ENCODE measurements at places on chromosomes 2 and 18. TPM values are rescaled to one million over a fixed set of nuclear protein-coding genes. Genes with fewer than 3 reads are reported as not detected.

DNA sequence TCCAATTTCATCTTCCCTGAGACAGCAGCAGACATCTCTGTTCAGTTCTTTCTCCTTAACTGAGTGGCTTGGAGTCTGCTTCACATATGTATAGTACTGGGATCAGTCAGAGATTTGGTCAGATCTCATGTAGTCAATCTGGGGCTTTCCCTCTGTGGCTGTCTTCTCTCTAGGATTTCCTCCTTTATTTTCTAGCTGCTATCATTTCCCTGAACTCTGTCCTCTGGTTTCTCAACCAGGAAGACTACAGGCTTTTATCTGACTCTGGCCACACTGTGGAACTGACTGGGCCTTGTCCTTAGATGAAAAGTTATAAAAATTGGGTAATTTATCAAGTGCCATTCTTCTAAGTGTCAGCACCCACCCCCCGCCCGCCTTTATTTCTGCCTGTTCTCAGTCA, 121.0 kb downstream of the RAPGEF4 start:
- DNase-seq, result no peak

GRCh38 chr2:197804758-197805714, 643 bp downstream of the PLCL1 start:
- DNase-seq, result peak; percentile 26

DNA sequence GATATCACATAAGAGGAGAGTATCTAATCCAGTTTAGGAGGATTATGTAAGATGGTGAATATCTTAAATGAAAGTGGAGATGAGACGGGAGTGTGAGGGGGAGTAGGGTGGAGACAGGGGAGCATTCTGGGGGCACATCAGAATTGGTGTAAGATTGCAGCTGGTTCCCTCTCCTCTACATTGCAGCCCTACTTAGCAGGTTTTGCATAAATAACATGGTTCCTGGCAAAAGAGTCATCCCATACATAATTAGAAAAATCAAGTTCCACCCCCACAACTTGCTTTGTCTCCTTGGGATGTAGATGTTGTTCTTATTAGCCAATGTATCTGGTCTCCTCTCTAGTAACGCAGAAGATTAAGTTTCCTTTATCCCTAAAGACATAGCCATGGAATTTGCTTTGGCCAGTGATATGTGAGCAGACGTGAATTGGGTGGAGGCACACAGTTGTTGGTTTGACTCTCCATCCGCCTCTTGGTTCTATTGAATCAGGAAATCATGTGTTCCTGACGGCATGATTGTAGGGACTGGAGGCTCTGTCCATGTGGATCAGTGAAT, 137.9 kb downstream of the KLHL14 start:
- DNase-seq, result no peak

DNA sequence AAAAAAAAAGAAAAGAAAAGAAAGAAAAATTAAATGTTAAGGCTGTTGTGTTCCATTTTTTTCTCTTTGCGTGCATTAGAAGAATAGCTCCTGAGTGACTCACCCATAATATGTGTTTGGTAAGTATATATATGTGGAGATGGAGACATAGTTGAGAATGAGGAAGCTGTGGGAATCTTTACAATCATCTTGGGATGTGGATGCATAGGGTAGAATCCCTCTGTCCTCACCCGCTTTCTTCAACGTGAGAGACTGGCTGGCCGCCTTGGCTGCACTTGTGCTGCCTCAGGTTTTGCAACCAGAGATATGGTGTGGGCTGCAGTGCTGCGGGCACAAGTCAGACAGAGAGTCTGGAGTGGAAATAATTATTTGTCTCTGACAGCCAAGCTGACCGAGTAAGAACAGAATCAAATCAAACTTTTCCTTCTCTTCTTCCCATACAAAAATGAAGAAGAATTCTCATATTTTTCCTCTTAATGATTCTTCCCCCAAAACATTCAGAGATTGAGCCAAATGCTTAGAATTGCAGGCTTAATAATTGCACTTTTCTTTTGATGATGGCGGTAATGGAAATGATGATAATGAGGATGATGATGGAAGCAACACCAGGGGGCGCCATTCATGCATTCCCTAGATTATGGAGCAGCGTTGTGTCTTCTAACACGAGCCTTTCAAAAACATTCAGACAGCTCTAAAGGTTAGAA, 48.5 kb downstream of the SERPINB7 start:
- no peak for DNase-seq

DNA sequence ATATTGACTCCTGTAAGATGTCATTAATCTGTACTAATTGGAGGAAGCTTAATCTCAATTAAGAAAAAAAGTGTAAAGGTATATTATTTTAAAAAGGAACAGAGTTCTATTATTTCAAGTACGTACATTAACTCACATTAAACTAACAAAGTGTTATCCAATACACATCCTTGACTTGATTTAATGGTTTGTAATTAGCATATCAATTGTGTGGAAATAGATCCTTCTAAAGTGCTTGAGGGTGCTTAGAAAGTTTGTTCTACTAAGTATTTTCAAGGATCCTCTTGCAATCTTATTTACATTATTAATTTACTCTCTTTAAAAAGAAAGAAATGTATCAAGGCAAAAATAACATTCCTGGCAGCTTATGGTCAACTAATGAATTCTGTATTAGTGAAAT, 720.3 kb downstream of the KCNJ3 start:
- no peak for DNase-seq

GRCh38 chr2:192887337-192887736, 692.6 kb upstream of the TMEFF2 start:
- no peak for DNase-seq

GRCh38 chr2:84939426-84940087, 31.4 kb upstream of the KCMF1 start:
- no peak for DNase-seq

DNA sequence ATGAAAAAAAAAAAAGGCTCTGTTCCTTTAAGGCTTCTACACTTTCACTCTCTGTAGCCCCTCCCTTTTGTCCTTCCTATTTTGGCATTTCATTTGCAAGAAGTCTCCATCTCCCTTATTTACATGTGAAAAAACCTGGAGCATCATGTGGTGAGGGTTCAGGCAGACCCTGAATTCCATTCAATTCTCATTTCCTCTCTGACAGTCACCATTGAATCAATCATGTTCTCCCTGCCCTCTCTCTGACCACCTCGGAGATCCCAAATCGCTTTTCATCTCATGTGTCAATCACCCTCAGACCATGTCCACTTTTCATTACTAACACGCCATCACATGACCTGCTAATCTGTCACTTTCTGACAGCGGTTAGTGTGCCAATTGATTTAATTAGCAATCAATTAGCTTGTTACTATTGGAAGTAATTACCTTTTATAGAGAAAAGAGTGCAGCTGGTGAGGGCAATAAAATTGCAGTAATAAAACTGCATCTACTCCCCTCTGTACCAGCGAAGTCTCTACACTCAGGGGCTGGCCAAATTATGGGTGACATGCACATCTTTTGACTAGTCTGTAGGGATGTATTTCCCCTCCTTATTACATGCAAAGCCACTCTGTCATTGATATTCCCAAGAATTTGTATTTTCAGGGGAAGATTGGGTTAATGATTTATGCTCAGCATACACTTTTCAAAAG, 317.4 kb downstream of the EN1 start:
- DNase-seq, result no peak

DNA sequence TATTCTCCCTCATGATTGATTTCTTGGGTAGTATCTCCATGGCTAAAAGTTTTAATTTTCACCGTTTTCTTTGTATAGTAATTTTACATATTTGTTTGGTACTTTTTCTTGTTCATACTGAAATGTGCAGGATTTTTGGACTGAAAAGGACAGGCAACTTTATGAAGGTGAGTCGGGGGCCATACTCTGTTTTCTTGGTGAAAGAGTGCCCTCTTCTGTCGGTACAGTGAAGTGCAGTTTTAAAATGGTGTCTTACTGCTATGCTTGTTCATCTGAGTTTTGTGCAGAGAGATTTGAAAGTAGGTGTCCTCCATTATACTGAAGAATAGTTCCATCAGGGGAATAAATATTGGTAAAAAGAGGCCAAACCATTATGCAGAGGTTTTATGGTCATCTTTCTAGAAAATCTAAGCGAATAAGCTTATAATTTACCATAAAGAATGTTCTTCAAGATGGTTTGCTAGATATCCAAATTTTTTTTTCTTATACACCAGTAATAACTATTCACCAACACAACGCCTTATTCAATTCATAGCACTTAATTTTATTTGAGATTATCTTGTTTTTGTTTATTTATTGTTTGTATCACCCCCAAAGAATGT, 8.7 kb upstream of the SERPINB13 start:
- no peak for DNase-seq

- no peak for DNase-seq
Observed at GRCh38 chr2:232588680-232589585, 38.4 kb downstream of the EIF4E2 start.

DNA sequence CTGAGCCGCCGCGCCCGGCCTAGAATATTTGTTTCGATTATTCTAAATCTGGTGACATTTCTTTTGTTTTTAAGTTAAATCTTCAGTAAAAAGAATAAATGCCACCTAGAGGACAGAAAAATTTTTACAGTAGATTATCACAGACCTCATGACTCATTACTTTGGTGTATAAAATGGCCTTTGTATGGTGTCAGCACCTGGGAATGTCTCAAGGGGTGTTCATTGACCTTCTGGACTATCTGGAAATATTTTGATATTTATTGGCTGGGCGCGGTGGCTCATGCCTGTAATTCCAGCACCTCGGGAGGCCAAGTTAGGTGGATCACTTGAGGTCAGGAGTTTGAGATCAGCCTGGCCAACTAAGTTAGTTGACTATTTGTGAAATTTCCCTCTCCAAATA, 30.3 kb upstream of the SLC30A6 start:
- no peak for DNase-seq

GRCh38 chr2:20666304-20667150, at the start of gene GDF7:
Gene GDF7 (plus strand): TSS chr2:20667144. CDS start chr2:20667240, 96 bp downstream.
- no peak for DNase-seq

The CCDC74A gene
- total RNA-seq, result 9.6 TPM

The HOXD9 gene
- 1.1 TPM for total RNA-seq

The REL gene
- 27.8 TPM for total RNA-seq

The FBXO36 gene
- total RNA-seq, result 5.1 TPM

The MAPK4 gene
- total RNA-seq, result 6.3 TPM

The IL1A gene
- 3.9 TPM for total RNA-seq

The BMP10 gene
- not detected for total RNA-seq
